ENCODE measurements at places on chromosomes 13 and 19.
A peak's percentile ranks its signal among the peaks of the same experiment; 100 is the strongest.

GRCh38 chr13:111005808-111006505, 91.1 kb upstream of the ANKRD10 start:
- no peak for DNase-seq

GRCh38 chr19:43618921-43619261, 538 bp downstream of the ZNF428 start:
- peak; percentile 57 for DNase-seq

- no peak for DNase-seq
Measured at GRCh38 chr19:2634228-2634951, 68.1 kb downstream of the GNG7 start.

- peak; percentile 51 for DNase-seq
Measured at GRCh38 chr19:48997972-48998371, 4.3 kb downstream of the RUVBL2 start.

GRCh38 chr13:74162135-74162534, 27.9 kb upstream of the KLF12 start:
- DNase-seq, result no peak

DNA sequence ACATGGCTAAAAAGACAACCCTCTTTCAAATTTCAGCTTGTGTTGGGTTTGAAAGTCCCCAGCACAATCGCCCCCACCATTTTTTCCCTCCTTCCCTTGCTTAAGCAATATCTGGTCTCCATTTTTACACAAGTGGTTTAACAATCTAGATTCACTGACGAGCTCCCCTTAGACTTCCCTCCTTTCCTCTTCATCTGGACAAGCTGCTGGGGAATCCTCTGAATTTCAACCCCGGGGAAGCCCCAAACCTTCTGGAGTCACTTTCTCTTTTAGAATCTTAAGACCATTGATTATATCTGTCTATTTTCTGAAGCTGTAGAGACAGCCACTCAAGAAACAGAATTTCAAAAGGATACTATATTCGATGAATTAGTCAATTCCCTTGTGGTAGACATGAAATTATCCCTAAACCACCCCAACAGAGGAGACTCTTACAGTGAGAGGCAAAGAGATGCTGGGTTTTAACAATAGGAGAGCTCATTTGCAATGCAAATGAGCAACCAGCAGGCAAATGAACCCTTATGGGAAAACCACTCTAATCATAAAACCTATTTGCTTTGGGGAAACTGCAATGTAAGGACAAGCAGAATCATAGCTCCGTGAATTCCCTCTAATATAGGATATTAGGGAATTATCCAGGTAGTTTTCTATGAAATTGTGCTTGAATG, 78.9 kb downstream of the TEX26 start:
- no peak for DNase-seq

DNA sequence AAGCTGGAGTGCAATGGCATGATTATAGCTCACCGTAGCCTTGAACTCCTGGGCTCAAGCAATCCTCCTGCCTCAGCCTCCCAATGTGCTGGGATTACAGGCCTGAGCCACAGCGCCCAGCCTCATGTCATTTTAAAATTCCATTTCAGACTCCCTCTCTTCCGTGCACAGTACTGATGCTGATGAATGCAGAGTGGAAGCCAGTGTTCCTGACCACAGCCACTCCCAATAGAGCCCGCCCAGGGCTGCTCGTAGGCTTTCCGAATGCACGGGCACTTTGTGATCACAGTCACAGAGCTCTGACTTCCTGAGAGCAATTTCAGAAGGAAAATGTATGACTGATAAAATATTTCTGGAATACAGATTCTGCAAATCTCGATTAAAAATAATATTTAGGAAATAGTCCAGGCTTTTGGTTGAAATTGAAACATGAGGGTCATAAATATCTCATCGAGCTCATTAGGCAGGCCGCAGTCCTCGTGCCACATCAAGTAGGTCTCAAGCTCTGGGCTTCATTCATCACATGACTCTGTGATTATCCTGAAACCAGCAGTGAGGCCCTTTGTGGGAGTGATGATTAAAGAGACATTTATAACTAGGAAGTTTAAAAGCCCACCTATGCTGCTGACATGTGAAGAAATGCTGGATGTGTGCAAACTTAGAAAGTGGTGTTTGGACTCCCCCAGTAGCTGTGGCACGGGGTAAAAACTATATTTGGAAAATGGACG, 38.9 kb upstream of the AMER2 start:
- DNase-seq, result no peak

DNA sequence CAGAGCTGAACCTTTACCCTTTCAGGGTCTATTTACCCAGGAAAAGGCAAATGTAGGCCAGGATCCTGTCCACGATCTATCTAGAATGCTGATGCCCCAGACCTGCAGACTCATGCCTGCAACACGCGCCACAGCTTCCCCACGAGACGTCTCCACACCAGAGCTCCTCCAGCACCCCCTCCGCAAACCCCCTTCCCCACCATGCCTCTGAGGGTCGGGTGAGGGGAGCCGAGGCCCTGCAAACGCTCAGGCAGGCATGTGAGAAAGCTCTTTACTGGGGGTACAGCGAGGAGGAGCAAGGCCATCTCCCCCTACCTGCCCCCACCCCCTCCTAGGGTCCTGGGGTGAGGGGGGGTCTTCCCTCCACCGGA, 8.9 kb downstream of the DYRK1B start:
- no peak for DNase-seq

- no peak for DNase-seq
Measured at GRCh38 chr19:56611288-56611687, 16.2 kb downstream of the ZNF71 start.

DNA sequence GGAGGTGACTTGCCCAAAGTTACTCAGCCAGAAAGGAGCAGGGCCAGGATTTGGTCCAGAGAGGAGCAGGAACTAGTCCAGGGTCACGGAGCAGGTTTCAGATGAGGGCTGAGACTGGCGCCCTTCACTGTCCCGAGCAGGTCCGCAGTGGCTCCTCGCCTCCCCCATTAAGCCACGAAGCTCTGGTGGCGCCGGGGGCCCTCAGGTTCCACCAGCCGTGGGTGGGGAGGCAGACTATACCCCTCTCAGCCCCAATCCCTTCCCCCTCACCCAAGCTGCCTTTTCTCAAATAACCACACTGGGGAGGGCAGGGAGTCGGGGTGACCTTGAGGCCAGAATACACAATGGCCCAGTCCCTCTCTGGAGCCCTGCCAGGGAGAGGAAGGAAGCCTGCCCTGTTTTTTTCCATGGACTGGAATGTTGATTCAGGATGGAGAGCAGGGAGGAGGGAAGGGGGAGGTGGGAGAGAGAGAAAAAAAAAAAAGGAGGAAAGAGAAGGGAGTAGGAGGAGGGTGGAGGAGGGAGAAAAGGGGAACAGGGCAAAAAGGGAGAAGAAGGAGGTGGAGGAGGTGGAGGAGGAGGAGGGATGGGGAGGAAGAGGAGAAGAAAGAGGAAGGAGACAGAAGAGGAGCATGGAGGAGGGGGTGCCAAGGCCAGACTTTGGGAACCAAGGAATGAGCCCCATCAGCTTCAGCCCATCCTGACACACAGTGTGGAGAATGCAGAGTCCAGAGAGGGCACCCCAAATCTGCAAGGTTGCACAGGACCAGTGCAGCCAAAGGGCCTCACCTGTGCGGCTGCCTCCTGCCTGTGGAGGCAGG, 19.7 kb downstream of the CEACAM16 start:
- no peak for DNase-seq

DNA sequence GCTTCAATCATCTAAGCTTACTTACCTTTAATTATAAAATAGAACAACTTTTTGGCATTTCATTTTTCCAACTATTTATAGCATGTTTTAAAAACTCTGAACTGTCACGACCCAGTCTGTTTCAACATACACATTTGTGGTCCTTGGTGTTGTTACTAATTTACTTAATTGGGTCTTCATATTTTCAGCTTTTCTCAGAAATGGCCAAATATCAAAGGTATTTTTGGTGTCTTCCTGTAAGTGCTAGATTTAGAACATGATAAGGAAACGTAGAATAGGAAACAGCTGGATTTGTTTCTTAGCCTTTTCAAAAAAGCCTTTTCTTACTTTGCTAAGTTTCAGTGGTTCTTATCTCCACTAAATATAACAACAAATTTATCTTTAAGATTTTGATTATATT, 11.4 kb downstream of the LPAR6 start:
- DNase-seq, result no peak

- DNase-seq, result peak; percentile 76
Measured at GRCh38 chr19:48511800-48512503, at the start of gene LMTK3. Gene LMTK3, minus strand, starts transcription at chr19:48511835. Its CDS starts 259 bp downstream, at chr19:48511576.

Measured in activated naive CD4-positive, alpha-beta T cell treated with Interleukin-2 at 50 U/mL for 16 hours (primary cell).